ENCODE measurements at places on chromosomes 1 and 21. TPM values are rescaled to one million over a fixed set of nuclear protein-coding genes. Genes with fewer than 3 reads are reported as not detected.

The IGSF3 gene
- total RNA-seq, result 8.5 TPM

The KLHL21 gene
- 44.3 TPM for total RNA-seq

The CYYR1 gene
- not detected for total RNA-seq

The PBX1 gene
- not detected for total RNA-seq

The B3GALT5 gene
- total RNA-seq, result not detected

The ASCL5 gene
- total RNA-seq, result 0.62 TPM

The LRRC3 gene
- total RNA-seq, result 0.55 TPM

The STYXL2 gene
- 0.68 TPM for total RNA-seq

DNA sequence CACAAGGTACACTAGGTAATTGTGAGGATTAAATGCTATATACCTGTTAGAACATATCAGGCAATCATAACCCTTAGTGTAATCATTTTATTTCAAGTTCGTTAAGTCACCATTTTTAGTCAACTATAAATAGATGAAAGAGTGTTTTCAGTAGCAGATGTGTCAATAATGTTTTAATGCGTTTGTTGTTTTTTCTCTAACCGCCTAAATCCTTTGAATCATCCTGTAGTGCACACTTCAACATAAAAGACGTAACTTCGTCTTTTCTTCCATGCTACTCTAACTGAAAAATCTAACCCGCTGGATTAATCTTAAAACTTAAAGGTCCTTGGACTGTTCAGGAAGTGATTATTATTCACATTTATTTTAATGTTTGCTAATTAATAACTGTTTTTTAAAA is 7.2 kb upstream of the LBR start:
- DNase-seq, result no peak

DNA sequence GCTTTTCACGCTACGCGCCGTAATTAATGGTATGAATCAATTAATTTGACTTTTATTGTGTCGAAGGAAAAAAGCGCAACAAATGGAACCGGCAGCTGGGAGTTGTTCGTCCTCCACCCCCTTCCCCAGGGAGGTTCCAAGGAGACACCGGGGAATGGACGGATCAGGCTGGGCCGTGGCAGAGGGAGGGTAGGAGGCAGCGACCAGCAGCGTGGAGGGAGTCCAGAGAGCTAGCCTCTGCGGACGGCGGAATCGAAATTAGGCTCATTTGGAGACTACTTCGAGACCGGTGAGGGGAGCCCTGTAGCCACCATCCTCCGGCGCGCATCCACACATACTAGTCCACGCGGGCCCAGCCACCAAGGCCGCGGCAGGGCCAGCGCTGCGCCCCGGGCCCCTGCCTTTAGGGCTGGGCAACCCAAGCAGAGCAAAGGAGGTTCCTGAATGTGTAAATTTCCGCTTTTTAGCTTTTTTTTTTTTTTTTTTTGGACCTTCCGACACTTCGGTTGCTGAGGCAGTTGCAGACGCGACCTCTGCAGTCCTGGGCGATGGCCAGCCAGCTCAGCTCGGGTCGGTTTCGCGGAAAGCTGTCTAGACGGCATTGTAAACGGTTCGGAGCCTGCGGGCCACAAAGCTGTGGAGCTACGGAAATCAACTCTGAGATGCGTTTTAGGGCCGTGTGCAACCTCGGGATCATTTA is 2.2 kb upstream of the FOXD3 start:
- DNase-seq, result no peak

- DNase-seq, result no peak
These were observed 178.4 kb downstream of the LHX8 start for GRCh38 chr1:75312620-75313019.

DNA sequence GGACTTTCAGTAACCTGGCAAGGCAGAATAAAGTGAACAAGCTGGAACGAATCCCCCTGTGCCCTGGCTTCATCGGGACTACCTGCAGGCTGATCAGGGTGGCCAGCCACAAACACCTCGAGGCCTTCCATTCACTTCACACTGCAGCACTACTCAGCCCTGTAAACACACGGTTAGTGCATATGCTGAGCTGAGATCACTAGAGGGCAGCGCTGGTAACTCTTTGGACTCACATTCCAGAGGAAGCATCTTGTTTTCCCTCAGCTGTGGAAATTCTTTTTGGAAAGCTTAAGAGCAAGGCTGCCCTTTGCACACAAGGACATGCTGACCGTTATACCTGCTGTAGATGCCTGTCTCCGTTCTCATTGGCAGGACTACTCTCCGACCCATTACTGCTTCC is 32.1 kb downstream of the PCSK9 start:
- DNase-seq, result peak; percentile 87

DNA sequence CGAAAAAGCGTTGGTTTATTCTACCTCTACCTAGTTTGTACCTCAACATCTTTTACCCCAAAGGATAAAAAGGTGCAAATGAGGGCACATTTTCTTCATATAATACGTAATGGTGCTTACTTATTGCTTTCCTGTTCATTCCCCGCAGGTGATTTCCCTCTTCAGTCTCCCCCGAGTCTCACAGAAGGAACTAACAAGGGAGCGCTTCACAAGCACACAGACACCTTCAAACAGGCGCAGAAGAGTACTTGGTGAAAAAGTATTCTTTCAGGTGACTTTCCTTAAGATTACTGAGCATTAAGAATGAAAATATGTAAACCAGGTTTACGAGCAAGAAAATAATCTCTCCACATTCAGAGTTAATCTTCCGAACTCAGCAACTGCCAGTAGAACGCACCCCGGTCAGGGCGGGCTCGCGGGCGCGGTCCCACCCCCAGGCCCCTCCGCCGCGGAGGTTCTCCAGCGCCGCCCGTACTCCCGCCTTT is 511 bp upstream of the RABGAP1L start:
- no peak for DNase-seq

- no peak for DNase-seq
These were observed 1226.1 kb downstream of the NCAM2 start for GRCh38 chr21:22224261-22224660.

DNA sequence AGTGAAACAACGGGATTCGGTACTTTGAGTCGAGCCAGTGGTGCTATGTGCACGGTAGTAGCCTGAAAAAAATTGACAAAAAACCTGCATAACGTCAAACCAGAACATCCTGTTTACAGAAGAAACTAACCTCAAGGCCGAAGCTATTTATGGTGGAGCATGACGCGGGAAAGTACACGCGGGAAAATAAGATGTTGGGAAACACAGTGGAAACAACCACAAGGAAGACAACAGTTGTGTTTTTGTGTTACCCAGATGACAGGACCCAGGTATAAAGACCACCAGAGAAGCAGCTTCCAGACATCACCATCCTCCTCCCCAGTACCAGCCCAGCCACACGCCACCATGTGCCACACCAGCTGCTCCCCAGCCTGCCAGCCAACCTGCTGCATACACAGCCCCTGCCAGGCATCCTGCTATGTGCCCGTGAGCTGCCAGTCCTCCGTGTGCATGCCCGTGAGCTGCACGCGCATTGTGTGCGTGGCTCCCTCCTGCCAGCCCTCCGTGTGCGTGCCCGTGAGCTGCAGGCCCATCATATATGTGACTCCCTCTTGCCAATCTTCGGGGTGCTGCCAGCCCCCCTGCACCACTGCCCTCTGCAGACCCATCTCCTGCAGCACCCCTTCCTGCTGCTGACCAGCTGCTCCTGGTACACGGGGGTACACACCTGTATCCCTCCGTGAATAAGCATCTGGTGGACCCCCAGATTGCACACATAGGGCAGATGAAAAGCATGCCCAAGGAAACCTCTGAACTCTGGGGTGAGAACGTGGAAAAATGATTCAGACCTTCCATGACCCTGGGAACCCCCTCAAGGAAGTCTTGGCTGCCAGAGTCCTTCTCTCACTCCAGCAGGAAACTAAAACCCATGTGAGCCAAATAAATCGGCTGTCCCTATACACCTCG is at the start of gene KRTAP12-3:
Gene KRTAP12-3, plus strand, starts transcription at position 298 of the 906 bp plus-strand sequence. Its CDS starts 48 bp downstream, at position 346.
- DNase-seq, result no peak

DNA sequence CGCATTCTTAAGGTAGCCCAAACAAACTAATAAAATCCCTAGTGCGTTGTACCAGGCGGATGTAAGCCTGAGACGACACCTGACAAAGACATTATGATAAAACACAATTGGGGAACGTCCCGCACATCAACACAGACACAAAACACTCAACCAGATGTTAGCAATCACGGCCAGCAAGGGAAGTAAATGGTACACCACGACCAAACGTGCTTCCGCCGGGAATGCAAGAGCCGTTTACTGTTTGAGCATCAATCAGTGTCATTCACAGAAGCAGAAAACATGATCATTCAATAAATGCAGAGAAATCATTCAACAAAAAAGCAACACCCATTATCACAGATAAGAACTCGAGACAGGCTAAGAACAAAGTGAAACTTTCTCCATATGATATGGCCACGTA is 49.4 kb upstream of the COL18A1 start:
- DNase-seq, result no peak

GRCh38 chr1:151972542-151973248 is 21.0 kb downstream of the S100A10 start:
- no peak for DNase-seq

GRCh38 chr1:242033447-242033846 is 34.5 kb upstream of the MAP1LC3C start:
- DNase-seq, result no peak

DNA sequence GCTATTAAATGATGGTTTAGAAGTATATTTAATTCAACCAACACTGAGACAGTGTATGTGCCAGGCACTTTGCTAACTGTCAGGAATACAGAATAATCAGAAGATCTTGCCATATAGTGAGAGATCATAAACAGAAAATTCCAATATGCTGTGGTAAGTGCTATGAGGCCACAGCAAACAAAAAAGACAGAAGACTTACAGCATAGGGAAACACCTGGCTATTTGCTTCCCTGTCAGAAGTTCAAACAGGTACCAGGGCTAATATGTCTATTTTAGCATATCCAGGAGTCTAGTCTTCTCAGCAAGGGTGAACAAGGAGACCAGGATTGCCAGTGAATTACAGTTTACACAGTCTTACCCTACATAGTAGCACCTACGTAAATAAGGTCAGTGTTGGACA is 30.4 kb downstream of the TRIT1 start:
- DNase-seq, result no peak

DNA sequence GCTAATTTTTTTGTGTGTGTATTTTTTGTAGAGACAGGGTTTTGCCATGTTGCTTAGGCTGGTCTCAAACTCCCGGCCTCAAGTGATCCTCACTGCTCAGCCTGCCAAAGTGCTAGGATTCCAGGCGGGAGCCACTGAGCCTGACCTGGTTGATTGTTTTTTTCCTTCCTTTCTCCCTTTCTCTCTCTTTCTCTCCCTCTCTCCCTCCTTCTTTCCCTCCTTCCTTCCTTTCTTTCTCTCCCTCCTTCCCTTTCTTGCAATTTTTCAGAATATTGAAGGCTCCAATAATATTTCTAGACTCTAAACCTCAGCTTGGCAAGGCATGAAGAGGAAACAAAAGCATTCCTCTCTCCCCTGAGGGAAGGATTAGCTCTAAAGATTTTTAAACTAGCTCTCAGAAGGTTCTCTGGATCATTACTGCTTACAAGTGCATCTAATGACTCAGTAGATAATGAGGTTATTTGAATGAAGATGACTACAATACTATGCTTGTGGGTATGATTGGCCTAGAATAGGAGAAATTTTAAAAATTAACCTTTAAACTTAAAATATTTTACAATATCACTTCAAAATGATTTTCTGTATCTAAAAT is 68.5 kb upstream of the GADD45A start:
- DNase-seq, result no peak

DNA sequence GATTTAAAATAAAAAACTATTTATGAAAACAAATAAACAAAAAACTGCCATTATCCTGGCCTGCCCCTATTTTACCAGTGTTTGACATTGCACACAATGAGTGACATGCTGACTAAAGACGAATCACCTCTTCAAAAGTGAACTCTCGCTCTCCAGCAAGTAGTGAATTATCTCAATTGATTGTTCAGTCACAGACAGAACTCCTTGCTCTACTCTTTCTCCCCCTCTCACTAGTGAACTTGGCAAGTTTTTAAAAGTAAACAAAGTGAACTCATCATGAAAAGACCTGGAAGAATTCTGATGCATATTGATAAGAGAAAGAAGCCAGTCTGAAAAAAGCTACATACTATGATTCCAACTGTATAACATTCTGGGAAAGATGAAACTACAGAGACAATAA is 4.7 kb upstream of the C1orf52 start:
- no peak for DNase-seq

GRCh38 chr1:166908942-166909341 is 32.9 kb upstream of the TADA1 start:
- DNase-seq, result no peak

DNA sequence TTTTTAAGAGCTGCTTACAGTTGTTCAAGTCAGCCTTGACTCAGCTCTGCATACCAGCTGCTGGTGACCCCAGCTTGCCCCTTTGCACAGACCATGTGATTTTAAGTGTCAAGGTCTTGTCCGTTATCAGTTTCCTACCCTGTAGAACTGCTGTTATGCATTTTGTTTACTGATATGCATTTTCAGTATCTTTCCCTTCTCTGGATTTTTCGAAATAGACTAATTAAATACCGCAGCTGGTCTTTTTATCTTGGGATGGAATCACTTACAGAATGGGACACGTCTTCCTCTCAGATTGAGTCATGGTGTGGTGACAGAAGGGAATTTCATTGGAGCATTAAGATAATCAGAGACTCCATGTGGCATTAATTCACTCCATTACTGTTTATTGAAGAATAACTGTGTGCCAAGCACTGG is 145.6 kb downstream of the FMN2 start:
- no peak for DNase-seq

DNA sequence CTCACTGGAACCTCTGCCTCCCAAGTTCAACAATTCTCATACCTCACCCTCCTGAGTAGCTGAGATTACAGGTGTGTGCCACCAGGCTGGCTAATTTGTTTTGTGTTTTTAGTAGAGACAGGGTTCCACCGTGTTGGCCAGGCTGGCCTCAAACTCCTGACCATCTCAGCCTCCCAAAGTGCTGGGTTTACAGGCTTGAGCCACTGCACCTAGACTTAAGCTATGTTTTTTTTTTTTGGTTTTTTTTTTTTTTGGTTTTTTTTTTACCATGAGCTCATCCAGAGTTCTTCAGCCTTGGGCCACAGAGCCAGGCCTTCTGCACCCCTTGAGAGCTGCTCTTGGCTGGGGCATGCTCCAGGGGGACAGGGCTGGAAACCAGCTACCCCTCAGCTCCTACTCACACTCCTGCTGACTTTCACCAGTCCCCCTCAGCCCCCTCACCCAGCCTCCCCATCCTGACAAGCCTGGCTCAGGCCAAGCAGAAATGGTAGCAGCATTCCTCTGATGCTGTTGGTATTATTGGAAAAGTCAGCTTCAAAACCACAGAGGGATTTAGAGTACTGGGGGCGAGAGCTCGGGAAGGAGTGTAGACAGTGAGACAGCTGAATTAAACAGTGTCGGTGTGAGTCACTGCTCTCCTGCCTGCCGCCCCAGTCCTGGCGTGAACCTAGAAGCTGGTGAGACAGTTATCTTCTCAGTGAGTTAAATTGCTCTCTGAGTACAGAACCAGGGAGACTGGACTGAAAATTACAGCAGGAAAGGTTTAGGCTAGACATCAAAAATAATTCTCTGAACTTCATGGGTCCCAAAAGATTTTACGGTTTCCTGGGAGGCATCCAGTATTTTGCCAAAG is 63.7 kb downstream of the NAV1 start:
- no peak for DNase-seq

DNA sequence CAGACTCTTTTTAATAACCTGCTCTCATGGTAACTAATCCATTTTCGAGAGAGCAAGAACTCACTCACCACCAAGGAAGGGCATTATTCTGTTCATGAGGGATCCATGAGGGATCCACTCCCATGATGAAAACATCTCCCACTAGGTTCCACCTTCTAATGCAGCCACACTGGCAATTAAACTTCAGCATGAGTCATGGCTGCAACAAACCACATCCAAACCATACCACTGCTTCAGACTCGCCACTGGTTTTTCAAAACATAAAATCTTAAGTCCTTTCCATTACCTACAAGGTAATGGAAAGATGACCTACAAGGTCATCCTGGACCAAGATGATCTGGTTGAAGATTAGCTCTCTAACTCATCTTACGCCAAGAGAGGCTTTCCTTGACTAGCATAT is 405.1 kb downstream of the VAV3 start:
- no peak for DNase-seq
